Stimulated activated CD4-positive, alpha-beta T cell treated with anti-CD3 and anti-CD28 coated beads, Interleukin-12 subunit alpha, Interleukin-12 subunit beta, amount 100 ng/mL, for 48 hours (primary cell): ENCODE measurements at places on chromosomes 3 and 15.

GRCh38 chr3:64623125-64623524, 64.7 kb downstream of the ADAMTS9 start:
- no peak for DNase-seq

- DNase-seq: no peak
Measured at GRCh38 chr3:188926741-188927511, 244.8 kb upstream of the TPRG1 start.

- DNase-seq: no peak
Measured at GRCh38 chr3:177306252-177306651, 109.0 kb upstream of the TBL1XR1 start.

DNA sequence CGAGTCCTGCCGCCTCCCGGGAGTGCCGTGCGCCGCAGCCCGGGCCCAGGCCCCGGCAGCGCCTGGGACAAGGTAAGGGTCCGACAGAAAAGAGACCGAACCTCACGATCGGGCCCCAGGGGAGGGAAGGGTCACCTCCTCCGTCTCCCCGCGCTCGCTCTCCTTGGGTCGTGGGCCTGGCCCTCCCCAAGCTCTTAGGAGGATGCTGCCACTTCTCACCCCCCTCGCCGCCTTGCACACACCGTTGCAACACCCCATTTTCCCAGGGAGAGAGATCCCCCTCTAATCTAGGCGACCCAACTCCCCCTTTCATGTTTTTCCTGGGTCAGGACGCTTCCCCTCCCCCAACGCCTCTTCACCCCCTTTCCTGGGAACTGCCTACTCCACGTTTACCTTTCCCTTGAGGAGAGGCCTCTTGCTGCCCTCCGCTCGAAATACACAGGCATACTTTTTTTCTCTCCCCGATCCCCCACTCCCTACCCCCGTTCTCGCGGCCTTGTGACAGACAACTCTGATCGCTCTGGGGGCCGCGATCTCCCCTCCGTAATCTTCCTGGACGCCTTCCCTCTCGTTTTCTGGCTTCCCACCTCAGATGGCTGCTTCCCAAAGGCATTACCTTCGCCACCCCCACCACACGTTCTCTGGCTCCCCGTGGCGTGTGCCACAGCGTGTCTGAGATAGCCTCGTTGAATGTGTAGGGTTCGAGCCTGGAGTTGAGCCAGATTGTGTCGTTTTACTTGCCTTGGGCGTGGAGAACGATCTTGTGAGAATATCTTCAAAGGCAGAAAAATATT, 688 bp downstream of the SETD5 start:
- DNase-seq: no peak

GRCh38 chr3:128054367-128054766, 2.1 kb downstream of the SEC61A1 start:
- no peak for DNase-seq

- no peak for DNase-seq
Measured at GRCh38 chr3:77038930-77039605, 831 bp upstream of the ROBO2 start.

- DNase-seq: no peak
Measured at GRCh38 chr15:82129761-82130160, 83.9 kb upstream of the MEX3B start.

- no peak for DNase-seq
Measured at GRCh38 chr3:170809007-170809974, 60.7 kb downstream of the RPL22L1 start.

GRCh38 chr15:56484287-56484686, 19.4 kb upstream of the MNS1 start:
- no peak for DNase-seq

- no peak for DNase-seq
Measured at GRCh38 chr3:163328680-163329079, 1749.6 kb downstream of the SI start.

DNA sequence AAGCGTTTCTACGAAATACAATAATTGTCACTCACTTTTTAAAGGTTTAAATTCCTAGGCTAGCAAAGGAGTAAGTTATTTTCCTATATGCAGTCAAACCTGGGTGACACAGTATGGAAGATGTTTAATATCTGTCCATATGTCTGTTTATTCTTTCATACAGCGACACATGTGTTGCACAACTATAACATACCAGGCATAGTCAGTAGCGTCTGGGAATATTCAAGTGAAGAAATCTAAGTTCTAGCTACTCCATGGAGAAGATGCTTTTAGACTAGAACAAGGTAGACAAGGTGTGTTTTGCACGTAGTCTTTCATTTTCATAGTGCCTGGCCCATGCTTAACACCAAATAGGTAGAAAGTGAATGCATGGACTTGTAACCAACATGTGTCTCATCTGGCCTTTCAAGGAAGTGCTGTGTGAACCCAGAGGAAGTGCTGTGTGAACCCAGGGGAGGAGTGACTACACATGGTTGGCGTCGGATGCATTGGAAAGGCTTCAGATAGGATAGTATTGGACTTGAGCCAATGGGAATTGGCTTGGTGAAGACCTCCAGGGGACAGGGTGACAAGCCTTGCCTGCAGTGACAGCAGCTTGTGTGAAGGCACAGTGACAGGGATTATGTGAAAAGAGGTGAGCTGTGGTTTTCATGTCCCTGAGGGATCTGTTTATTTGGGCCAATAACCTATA, 267.0 kb downstream of the PTPRG start:
- DNase-seq: no peak

- no peak for DNase-seq
Measured at GRCh38 chr15:70339571-70340493, 242.1 kb upstream of the TLE3 start.

DNA sequence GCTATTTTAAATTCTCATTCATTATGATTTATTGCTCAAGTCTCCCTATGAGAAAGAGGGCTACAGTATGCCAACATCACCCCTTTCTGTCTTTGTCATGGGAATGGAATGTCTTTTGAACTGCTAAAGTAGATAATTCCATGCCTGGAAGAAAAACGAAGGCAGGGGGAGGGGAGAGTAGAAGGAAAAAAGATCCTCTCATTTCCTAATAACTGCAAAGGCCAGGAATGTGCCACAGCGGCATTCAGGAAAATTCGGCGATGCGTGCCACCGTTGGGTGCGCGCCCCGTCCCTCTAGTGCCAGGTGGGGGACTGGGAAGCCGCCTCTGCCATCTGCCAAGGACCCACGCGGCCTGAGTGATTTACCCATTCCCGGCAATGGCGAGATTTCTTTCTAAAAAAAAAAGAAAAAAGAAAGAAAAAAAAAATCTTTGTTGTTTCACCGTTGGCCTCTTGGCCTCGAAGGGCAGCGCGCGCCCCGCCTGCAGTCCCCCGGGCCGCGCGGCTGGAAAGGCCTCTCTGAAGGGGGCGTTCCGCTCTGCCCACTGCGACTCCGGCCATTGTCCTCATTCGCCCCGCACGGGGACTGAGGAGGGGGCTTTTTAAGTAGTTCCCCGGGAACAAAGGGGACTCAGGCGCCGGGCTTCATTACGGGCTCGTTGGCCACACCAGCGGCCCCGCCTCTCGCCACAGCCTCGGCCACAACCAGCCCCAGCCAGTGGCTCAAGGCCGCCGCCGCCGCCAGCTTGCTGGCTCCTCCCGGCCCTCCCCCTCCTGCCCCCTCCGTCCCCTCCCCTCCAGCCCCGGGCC, 54.5 kb downstream of the CPN2 start:
- no peak for DNase-seq

- DNase-seq: no peak
Measured at GRCh38 chr3:111151438-111151837, 79.8 kb downstream of the NECTIN3 start.

GRCh38 chr3:97910931-97911351, 61.3 kb downstream of the RIOX2 start:
- DNase-seq: no peak

DNA sequence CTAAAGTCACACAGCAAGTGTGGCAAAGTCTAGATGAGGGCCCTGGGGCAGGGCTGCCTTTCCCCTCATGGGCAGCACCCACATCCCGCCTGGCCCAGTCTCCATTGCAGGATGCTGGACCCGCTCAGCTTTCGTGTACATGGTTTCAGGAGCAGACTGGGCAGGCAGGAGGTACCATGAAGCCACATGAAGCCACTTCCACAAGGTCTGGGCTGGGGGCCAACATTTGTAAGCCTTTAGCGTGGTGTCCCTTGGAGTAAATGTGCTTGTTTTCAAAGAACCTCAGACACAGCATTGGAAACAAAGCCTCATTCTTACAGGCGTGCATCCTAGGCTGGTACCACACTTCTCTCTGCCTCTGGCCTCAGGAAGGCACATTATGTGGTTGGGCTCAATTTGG, 34.5 kb downstream of the UMPS start:
- DNase-seq: no peak

DNA sequence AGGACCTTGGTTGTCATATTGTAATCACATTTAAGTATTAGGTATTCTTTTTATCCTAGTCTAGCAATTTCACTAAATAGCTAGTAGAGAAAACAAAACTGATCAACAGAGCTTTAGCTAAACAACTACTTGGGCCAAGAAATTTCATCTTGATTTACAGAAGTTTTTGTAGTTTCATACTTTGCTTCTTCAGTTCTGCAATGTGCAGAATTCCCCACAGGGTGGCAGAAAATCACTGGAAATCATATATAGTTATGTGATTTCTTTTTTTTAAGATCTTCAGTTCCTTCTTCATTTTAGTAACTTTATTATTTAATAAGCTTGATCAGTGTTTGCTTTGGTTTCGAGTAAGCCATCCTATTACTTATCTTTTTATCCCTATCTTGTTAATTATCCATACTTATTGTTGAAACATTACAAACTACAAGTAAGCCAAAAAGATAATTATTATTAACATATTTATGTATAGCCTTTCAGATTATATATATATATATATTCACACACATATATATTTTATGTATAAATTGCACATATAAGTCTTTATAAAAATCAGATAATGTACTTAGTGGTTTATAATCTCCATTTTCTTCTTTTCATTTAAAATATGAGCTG, 2.2 kb upstream of the BNIP2 start:
- no peak for DNase-seq

GRCh38 chr3:31732548-31732947, 199.8 kb downstream of the STT3B start:
- no peak for DNase-seq

DNA sequence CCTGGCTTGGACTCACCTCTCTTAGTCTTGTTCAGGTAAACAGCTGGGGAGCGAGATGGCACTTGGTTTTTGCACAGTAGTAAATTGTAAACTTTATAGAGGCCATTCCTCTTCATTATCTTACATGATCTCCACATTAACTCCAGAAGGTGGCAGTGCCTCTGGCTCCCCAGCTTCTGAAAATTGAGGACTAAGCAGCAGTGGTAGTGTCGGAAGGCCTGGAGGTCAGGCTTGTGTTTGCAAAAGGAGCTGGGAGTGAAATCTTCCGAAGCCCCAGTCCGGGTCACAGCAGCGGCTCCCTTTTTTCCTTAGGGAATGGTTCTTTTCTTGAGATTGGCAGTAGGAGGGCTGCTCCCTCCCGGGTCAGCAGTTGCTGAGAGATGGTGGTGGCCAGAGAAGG, 85.7 kb downstream of the FNDC3B start:
- no peak for DNase-seq

DNA sequence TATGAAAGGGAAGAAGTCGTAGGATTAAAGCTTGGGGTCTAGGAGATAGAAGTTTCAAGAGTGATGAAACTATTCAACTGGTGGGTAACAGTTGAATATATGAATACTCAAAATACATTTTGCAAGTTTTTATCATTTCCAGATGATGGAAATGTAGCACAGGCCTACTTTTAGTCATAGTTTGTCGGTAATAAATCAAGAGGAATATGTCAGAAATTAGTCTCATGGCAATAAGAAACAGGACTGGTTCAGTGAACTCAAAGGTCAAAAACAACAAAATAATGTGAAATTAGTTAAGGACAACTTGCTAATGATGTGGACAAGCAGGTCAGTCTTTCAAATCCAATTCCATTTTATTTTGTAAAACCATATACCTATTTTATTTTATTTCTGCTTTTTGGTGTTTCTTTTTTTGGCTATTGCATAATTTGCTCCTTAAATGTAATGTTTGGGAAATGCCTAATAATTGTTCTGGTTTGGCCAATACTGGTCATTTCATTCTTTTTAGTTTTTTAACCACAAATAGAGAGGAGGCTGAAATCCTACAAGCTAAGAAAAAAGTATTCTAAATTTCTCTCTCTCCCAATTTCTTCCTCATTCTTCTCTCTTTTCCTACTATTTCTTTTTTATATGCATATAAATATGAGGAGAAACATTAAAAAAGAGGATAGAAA, 195.2 kb upstream of the ARHGEF26 start:
- no peak for DNase-seq

DNA sequence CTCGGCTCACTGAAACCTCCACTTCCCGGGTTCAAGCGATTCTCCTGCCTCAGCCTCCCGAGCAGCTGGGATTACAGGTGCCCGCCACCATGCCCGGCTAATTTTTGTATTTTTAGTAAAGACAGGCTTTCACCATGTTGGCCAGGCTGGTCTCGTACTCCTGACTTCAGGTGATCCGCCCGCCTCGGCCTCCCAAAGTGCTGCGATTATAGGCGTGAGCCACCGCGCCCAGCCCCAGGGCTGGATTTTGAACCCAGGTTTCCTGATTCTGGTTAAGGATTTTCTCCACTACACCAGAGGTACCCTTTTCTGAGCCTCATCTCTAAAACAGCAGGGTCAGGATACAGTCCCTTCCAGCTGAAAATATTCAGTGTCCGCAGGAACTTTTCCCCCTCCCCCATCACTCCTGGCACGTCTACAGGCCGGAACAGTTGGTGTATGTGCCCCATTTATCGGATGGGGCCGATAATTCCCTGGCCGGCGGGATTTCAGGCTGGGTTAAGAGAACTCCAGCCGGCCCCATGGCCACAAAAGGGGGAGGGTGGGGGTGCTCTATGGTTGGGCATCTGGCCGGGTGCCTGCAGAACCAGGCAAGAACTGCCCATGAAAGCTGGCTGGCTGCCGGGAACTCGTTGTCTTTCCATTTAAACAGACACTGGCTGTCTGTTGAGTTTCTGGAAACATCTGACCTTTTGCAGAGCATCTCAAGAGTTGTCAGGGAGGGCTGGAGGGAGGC, 26.8 kb upstream of the SEMA4B start:
- DNase-seq: no peak

DNA sequence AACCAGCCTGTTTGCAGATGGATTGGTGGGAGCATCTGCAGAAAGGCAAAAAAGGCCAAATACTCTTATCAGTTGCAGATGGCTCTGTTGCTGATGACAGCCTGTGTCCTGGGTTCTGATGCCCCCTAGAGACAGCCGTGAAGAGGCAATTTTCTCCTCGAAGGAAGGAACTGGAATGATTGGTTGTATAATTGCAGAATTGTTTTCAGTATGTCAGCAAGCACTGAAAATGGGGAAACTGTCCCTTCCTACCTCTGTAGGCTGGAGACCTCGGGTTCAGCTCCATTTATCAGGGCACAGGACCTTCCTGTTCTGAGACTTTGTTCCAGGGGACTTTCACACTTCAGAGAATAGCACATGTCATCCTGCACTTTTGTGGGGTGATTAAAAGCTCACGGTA, 103.0 kb downstream of the PGPEP1L start:
- DNase-seq: no peak

GRCh38 chr3:20904671-20905070, 718.7 kb upstream of the SGO1 start:
- DNase-seq: no peak
